ENCODE measurements at places on chromosomes 16 and 17.

DNA sequence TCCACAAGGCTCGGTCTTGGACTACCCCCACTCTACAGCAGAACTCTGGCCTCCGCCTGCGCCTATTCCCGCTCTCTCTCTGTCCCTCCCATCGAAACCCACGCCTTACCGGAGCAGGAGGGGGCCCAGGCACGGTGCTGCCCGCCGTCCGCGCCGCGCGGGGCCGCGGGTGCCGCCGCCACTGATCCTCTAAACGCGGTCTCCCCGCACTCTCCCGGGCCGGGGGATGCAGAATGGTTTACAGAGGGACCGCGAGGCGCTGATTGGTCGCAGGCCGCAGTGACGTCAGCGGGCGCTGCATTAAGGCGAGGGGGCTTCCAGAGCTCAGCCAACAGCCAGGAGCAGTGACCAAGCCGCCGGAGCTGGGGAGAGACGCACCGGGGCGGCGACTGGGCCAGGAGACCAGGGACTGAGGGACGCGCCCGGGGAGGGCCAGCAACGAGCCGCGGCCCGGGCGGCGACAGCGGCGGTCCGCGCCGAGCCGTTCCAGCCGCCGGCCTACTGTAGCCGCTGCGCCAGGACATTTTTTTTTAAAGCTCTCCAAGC lies 747 bp upstream of the LHX1 start:
- DNase-seq: peak; percentile 55

DNA sequence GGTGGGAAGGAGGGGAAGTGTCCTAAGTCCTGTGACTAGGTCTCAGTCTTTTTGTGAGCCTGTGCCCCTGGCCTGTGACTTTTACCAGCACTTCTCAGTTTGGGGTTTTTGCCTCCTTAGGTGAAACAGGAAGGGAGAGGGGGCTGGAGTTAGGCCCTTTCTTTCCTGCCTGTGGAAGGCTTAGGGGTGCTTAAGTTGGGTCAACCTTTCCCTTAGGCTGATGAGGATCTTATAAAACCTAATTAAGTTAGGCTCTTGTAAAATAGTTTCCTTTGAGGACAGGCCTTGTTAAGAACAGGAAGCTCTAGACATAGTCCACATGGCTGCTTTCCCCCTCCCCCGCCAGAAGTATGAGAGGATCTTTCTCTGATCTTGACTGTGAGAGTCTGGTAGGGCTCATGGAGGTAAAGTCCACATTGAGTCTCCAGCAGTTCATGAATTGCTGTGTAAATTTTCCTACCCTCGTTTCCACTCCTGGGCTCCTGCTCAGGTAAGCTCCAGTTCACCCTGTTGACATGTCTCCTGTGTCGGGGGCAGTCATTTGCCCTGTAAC lies 17.0 kb upstream of the DNASE1 start:
- DNase-seq: no peak

GRCh38 chr16:52372313-52372712 lies 174.6 kb downstream of the TOX3 start:
- no peak for DNase-seq

GRCh38 chr17:81884968-81885367 lies 6.4 kb downstream of the ALYREF start:
- DNase-seq: no peak
